ENCODE measurements at places on chromosomes 4 and X.

GRCh38 chr4:159307929-159308328, 205.1 kb downstream of the RAPGEF2 start:
- DNase-seq: no peak

DNA sequence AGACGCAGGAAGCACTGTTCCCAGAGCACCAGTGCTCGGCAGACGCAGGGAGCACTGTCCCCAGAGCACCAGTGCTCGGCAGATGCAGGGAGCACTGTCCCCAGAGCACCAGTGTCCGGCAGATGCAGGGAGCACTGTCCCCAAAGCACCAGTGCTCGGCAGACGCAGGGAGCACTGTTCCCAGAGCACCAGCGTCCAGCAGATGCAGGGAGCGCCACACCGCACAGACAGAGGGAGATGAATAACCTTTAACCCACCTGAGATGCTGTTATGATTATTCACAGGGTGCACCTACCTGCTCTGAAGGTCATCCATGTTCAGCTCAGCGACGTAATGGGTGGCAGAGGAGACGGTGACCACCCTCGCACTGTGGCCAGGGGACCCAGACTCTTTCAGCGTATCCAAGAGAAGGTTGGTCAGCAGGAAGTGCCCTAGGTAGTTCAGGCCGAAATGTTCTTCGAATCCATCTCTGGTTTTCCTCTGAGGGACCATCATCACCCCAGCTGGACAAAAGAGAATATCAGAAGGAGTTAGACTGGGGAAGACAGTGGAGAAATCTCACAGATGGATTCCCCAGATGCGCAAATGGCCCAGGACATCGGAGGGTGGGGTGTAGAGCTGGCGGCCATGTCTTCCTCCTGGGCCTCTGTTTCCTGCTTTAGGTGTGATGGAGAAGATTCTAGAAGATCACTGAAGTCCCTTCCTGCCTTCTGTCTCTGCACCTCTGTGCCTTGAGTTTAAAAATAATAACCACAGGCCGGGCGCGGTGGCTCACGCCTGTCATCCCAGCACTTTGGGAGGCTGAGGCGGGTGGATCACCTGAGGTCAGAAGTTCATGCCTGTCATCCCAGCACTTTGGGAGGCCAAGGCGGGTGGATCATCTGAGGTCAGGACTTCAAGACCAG, 234.1 kb downstream of the DHRSX start:
- no peak for DNase-seq

- no peak for DNase-seq
Observed at GRCh38 chrX:113274791-113275190, 434.2 kb upstream of the AMOT start.

DNA sequence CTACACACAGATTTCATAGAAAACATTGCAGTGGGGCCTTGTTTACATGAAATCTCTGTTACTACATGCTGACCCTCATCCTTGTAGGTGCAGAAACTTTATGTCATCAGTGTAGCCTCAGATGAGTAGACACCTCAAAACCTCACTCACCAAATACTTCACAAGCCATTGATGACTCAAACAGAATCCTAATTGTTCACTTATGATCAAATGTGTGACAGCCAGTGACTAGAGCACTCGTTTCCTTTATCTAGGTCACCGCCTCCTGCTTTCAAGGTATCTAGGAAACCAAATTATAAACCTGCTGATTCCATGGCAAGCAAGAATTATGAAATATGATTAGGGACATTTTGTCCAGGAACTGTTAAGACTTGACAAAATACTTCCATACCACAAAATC, 255.8 kb upstream of the GPRIN3 start:
- DNase-seq: no peak

- no peak for DNase-seq
Observed at GRCh38 chr4:5908876-5909427, 16.1 kb upstream of the CRMP1 start.

- DNase-seq: no peak
Observed at GRCh38 chr4:7060346-7061150, 7.3 kb downstream of the GRPEL1 start.

DNA sequence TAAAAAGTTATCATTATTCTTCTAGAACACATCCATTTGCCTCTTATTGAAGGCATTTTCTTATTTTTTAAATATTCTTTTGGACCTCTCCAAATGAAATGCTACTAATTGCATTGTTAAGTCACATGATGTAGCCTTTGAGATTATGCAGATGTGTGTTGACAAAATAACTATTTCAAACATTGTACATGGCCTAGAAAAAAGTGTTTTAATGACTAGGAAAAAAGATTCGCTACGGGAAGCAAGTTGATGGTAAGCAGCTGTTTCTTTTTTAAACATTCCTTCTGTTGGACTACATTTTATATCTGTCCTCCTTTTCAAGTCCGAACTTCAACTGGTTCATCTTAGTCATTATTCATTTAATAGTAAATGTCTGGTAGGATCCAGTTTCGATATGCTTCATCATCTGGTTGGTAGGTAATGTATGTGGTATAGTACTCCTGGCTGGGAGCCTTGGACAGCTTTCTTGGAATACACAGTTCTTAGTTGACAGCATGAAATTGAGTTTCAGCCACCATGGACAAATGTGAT, 34.3 kb upstream of the GUCY1A1 start:
- DNase-seq: no peak

DNA sequence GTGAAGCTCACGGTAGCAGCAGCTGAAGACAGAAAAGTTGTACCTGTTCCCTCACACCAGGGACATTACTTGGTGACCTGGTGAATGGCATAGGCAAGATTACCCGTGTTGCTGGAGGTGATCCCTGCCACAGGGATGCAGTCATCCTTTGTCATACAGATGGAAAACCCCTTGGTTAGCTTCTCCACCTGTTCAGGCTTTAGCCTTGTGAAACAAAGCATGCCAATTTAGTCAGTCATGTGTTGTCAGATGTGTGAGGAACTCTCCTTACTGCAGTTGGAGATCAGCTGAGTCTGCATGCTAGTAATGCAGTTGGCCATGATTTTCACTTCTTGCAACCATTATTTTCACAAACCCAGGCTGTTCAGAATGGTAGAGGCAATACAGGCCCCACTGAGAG, 41.0 kb downstream of the AMELX start:
- DNase-seq: no peak

DNA sequence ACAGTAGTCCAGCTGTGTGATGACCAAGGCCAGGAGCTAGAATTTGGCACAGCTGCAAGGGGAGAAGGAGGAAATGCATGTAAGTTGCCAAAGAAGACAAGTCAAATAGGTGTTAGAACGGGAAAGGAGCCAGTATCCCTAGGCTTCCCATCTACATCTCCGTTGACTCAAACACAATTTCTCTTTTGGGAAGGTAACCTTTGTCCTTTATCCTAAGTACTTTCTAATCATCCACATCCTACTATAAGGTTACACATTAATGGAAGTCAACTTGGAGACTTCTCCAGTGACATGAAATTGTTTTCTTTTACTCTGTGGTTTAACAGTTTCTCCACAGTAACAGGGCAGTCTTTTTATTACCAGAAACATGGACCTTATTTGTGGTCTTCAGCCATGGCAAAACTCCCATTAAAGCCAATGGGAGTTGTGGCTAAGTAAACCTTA, 620.0 kb downstream of the ANKRD50 start:
- no peak for DNase-seq

- no peak for DNase-seq
Observed at GRCh38 chr4:48333587-48333986, 7.7 kb upstream of the SLAIN2 start.

GRCh38 chr4:102174719-102175189, 170.5 kb downstream of the SLC39A8 start:
- DNase-seq: no peak

- DNase-seq: no peak
Observed at GRCh38 chrX:18666614-18667013, 5.3 kb downstream of the RS1 start.

- DNase-seq: no peak
Observed at GRCh38 chrX:132664273-132664672, 175.4 kb upstream of the MBNL3 start.

- no peak for DNase-seq
Observed at GRCh38 chr4:15197005-15197404, 194.7 kb downstream of the CPEB2 start.

DNA sequence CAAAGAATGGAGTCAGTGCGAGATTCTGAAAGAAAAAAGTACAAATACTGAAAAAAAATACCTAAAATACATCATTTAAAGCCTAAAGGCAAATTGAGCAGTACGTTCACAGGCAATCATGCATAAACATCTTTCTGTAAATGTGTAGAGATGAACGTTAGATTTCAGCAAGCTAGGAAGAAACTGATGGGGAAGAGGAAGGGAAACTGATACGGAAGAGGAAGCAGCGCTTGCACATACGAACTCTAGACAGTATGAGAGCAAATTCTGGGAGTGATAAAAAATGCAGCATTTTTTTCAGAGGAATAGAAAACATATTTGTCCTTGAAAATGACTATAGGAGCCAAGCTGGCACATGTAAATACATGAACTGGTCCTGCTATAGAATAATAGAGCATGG, 9.4 kb downstream of the ANKRD50 start:
- no peak for DNase-seq

- no peak for DNase-seq
Observed at GRCh38 chr4:1567808-1568581, 116.1 kb downstream of the FAM53A start.

- DNase-seq: no peak
Observed at GRCh38 chrX:1673337-1673736, 58.5 kb downstream of the ASMT start.

DNA sequence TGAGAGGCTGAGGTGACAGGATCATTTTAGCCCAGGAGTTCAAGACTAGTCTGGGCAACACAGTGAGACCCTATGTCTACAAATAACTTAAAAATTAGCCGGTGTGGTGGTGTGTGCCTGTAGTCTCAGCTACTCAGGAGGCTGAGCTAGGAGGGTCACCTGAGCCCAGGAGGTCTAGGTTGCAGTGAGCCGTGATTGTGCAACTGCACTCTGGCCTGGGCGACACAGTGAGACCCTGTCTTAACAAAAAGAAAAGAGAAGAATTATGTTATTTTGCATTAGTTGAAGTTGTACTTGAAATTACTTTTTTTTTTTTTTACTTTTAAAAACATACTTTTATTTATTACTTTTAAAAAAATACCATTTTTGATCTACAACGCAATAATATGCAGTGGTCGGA, 21.8 kb upstream of the TADA2B start:
- DNase-seq: no peak

GRCh38 chrX:153598541-153599191, at the start of gene CCNQ:
TSS of gene CCNQ (minus strand) at chrX:153599139. CDS start at chrX:153599073, 66 bp downstream.
- DNase-seq: no peak

DNA sequence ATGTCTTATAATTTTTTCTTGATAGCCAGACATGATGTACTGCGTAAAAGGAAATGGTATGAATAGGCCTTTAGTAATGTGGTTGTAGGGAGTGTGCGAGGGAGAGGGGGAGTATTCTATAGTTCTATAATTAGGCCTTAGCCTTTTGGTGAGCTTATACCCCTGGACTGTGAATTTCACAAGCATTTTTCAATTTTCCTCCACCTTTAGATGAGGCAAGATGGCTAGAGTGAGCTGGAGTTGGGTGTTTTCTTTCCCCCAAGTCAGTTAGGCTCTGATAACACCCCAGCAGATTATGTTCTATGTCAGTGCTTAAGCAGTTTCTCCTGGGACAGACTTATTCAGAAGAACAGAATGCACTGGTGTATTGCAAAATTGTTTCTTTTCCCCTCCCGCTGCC, 210.2 kb upstream of the NPY2R start:
- DNase-seq: no peak

DNA sequence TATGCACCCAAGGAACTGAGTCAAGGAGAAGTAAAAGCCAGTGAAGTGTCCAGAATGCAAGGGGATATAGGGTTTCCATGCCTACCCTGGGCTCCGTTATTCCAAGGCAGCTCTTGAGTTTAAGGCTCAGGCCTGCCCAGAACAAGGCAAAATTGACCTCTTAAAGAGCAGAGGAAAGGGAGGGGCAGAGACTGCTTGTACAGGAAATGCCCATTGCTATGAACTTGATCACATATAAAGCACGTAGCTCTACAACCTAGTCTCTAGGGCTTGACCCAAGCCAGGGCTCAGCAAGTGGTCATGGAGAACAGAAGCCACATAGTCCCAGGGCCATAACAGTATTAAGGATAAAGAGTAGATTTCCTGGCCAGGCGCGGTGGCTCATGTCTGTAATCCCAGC, 58.2 kb upstream of the MSN start:
- no peak for DNase-seq

GRCh38 chr4:38624311-38624710, 39.7 kb upstream of the KLF3 start:
- no peak for DNase-seq

GRCh38 chr4:100362366-100362765, 155.5 kb downstream of the EMCN start:
- DNase-seq: no peak

DNA sequence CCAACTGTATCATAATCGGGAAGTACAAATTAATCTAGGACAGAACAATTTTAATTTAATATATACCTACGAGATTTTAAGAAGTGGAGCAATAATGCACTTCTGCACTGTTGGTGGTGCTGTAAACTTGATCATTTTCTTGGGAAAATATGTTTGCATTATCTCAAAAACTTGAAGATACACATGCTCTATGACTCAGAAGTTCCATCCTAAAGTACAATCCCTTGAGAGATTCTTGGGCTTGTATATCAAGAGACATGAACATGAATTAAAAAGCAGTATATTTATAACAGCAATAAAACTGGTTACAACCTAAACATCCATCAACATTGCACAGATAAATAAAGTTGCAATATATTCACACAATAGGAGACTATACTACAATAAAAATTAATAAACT, 168.8 kb downstream of the CLCN4 start:
- DNase-seq: no peak

DNA sequence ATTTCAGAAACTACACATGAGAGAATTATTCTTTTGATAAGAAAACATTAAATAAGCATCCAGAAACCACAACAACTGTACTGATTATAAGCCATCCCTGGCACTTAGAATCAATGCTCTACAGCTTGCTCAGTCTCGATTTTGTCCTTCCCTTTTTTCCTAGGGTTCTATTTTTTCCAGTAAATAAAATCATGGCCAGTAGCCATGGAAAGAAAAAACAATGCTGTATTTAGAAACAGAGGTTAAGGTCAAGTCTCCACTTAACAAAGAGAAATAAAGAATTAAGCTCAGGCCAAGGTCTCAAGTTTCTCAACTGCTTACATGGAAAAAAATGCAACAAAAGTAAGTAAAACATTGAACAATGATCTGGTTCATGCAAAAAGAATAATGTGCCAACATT, 38.7 kb upstream of the GRID2 start:
- no peak for DNase-seq

DNA sequence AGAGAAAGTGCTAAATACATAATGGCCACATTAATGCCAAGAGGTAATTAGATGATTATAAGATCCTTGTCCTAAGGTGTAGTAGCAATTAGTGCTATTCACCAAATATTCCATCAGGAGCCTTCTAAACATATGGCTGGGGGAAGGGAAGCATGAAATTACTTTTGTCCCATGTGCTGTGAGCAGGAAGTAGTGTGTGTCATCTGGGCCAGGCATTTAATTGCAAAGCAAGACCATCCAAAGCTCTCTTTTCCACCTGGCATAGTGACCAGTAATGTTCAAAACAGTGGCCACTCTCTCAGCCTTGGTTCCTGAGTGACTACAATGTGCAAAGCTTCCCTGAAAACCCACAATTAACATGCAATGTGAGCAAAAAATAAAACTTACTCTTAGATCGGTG, 144.2 kb upstream of the FAM241A start:
- no peak for DNase-seq

GRCh38 chr4:76441881-76442280, 6.9 kb downstream of the SHROOM3 start:
- DNase-seq: no peak
